Dermis blood vessel endothelial cell (primary cell): ENCODE measurements at places on chromosomes 2 and 18. TPM values are rescaled to one million over a fixed set of nuclear protein-coding genes. Genes with fewer than 3 reads are reported as not detected.

Gene LINC00305
- 0.14 TPM in 1 of 2 replicates, not detected in the other for total RNA-seq

Gene AKAIN1
- not detected in 2 replicates for total RNA-seq

Gene MC2R
- total RNA-seq = not detected in 2 replicates

Gene GPAT2
- 5.6 and 30.9 TPM in 2 replicates for total RNA-seq

Gene SPHKAP
- not detected in 2 replicates for total RNA-seq

Gene CRYGC
- not detected in 2 replicates for total RNA-seq

Gene KLF7
- total RNA-seq = 14.0 and 20.7 TPM in 2 replicates

Gene NAT8
- not detected in 2 replicates for total RNA-seq

Gene NYAP2
- not detected in 2 replicates for total RNA-seq

Gene TMEM17
- 0.51 and 1.1 TPM in 2 replicates for total RNA-seq

Gene CERKL
- total RNA-seq = not detected in 2 replicates

Gene ALPI
- total RNA-seq = not detected in 2 replicates

Gene DSEL
- 9.2 and 10.6 TPM in 2 replicates for total RNA-seq

Gene SERPINB11
- not detected in 2 replicates for total RNA-seq

Gene DBI
- 82.2 and 121 TPM in 2 replicates for total RNA-seq

Gene KLHL14
- 0.85 and 0.93 TPM in 2 replicates for total RNA-seq

Gene IL36A
- total RNA-seq = not detected in 2 replicates

Gene GLI2
- 0.34 TPM in 1 of 2 replicates, not detected in the other for total RNA-seq

Gene IGFBP5
- 0.65 and 6.1 TPM in 2 replicates for total RNA-seq

Gene RUFY4
- not detected in 2 replicates for total RNA-seq

Gene UGT1A10
- not detected in 2 replicates for total RNA-seq

Gene ITPRIPL1
- total RNA-seq = 7.0 and 7.7 TPM in 2 replicates

Gene KCNJ3
- total RNA-seq = not detected in 2 replicates

Gene NTSR2
- not detected in 2 replicates for total RNA-seq

Gene ACTG2
- 0.05 TPM in 1 of 2 replicates, not detected in the other for total RNA-seq

Gene ANKRD30B
- under 0.01 TPM in 1 of 2 replicates, not detected in the other for total RNA-seq

Gene AOX1
- total RNA-seq = 2.4 and 2.6 TPM in 2 replicates

Gene SIX3
- total RNA-seq = not detected in 2 replicates

Gene RPIA
- total RNA-seq = 14.5 and 16.5 TPM in 2 replicates

Gene CXCR2
- not detected in 2 replicates for total RNA-seq

Gene G6PC2
- total RNA-seq = not detected in 2 replicates

Gene CTAGE1
- not detected in 2 replicates for total RNA-seq

Gene CRYBA2
- not detected in 2 replicates for total RNA-seq

Gene TRABD2A
- 0.23 and 1.4 TPM in 2 replicates for total RNA-seq

Gene NT5C1B
- total RNA-seq = not detected in 2 replicates

Gene NCK2
- 51.1 and 51.6 TPM in 2 replicates for total RNA-seq

Gene HJURP
- total RNA-seq = 10.4 and 19.8 TPM in 2 replicates

Gene PFN4
- total RNA-seq = 0.23 and 1.7 TPM in 2 replicates

Gene PROC
- total RNA-seq = 0.17 TPM in 1 of 2 replicates, not detected in the other

Gene ZNF2
- 8.8 and 12.4 TPM in 2 replicates for total RNA-seq

Gene UGT1A8
- not detected in 2 replicates for total RNA-seq

Gene GALR1
- total RNA-seq = not detected in 2 replicates

Gene CKAP2L
- 2.4 and 12.8 TPM in 2 replicates for total RNA-seq
